Astrocyte (in vitro differentiated cells and primary cell): ENCODE measurements at places on chromosomes 5 and 9. TPM values are rescaled to one million over a fixed set of nuclear protein-coding genes. Genes with fewer than 3 reads are reported as not detected.

The CTSV gene
- total RNA-seq: 9.7 and 36.3 TPM in 2 replicates

The PNPLA7 gene
- 2.6 and 2.9 TPM in 2 replicates for total RNA-seq

DNA sequence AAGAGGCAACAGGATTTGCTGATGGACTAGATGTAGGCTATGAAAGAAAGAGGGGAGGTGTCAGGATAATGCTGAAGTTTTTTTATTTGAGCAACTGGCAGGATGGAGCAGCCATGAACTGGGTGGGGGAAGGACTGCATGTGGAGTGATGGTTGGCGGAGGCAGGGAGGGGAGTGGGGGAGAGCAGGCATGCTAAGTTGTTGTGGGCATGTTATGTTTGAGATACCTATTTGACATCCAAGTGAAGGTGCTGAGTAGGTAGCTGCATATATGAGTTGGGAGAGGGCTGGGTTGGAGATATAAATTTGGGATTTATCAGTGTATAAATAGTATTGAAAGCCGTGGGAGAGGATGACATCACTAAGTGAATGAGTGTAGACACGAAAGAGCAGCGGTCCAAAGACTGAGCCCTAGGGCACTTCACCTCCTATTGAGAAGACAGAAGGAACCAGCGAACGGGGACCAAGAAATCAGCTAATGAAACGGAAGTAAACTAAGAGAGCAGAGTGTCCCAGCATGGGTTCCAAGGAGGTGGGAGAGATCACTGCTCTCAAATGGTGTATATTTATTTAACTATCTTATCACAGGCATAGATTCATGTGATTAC lies 7.4 kb downstream of the BSPRY start:
- H3K27me3 ChIP-seq: peaks cover 44% of the 10 kb centered on the region
- H3K27ac ChIP-seq: no peak overlapping the region
- no peak for DNase-seq
- no peaks in the 10 kb centered on the region for H3K36me3 ChIP-seq
- H3K4me1 ChIP-seq: peaks cover 4% of the 10 kb centered on the region
- no peak overlapping the region for H3K4me3 ChIP-seq

GRCh38 chr5:103829585-103829984 lies 267.0 kb upstream of the NUDT12 start:
- no peaks in the 10 kb centered on the region for H3K36me3 ChIP-seq
- H3K27me3 ChIP-seq: no peaks in the 10 kb centered on the region
- no peaks in the 10 kb centered on the region for H3K4me1 ChIP-seq
- no peak overlapping the region for H3K4me3 ChIP-seq
- DNase-seq: no peak

DNA sequence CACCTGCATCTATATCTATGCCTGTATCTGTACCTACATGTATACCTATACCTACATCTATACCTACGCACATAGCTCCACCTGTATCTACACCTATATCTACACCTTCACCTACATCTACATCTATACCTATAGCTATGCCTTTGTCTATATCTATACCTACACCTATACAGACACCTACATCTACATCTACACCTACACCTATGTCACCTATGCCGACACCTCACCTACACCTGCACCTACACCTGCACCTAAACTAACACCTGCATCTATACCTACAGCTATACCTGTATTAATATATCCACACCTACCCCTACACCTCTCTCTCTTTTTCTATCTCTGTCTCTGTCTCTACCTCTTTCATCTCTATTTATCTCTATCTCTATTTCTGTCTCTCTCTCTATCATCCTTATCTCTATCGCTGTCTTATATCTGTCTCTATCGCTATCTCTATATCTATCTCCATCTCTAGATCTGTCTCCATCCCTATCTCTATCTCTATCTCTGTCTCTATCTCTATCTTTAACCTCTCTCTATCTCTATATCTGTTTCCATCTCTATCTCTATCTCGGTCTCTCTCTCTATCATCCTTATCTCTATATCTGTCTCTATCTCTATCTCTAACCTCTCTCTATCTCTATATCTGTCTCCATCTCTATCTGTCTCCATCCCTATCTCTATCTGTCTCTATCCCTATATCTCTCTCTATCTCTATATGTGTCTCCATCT lies 37.9 kb downstream of the IRX4 start:
- H3K4me1 ChIP-seq: no peaks in the 10 kb centered on the region
- no peak for DNase-seq
- peaks cover 7% of the 10 kb centered on the region for H3K27me3 ChIP-seq
- H3K27ac ChIP-seq: no peak overlapping the region

The ARHGEF37 gene
- 1.4 and 2.3 TPM in 2 replicates for total RNA-seq

GRCh38 chr9:109451311-109452025 lies 46.6 kb downstream of the PTPN3 start:
- H3K4me1 ChIP-seq: peaks cover 12% of the 10 kb centered on the region
- H3K27me3 ChIP-seq: no peaks in the 10 kb centered on the region
- no peak overlapping the region for H3K4me3 ChIP-seq
- DNase-seq: no peak
- H3K36me3 ChIP-seq: no peaks in the 10 kb centered on the region
- no peak overlapping the region for H3K27ac ChIP-seq

- no peaks in the 10 kb centered on the region for H3K36me3 ChIP-seq
- no peak overlapping the region for H3K27ac ChIP-seq
- H3K4me3 ChIP-seq: no peak overlapping the region
- peaks cover 6% of the 10 kb centered on the region for H3K27me3 ChIP-seq
- no peaks in the 10 kb centered on the region for H3K4me1 ChIP-seq
- DNase-seq: peak; percentile 40
These were observed 76.0 kb upstream of the FSTL4 start for GRCh38 chr5:133688391-133688790.

The IFNB1 gene
- 2.5 and 3.2 TPM in 2 replicates for total RNA-seq

DNA sequence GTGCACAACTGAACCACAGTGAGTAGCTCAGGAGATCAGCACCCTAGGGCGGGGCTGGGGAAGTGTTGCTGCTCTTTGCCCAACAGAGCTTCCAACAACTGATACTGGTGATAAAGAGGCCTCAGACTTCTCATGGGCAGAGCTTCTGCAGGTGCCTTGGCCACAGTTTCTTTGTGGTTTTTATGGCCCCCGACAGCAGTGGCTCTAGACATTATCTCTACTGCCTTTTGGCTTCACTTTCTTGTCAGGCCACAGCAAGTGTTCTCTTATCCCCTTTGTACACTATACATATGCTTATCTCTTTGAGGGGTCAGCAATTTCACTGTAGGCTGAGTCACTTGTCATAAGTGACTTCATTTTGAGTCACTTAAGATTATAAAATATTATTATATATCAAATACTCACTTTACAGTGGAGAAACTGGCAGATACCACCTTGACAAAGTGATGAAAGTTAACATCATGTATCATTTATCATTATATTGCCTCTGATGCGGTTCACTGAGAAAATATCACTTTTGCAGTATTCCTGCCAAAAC lies 90.9 kb upstream of the COX7C start:
- no peak overlapping the region for H3K27ac ChIP-seq
- no peak for DNase-seq
- no peaks in the 10 kb centered on the region for H3K27me3 ChIP-seq
- H3K4me1 ChIP-seq: no peaks in the 10 kb centered on the region
- H3K36me3 ChIP-seq: no peaks in the 10 kb centered on the region

GRCh38 chr5:15645381-15646160 lies 145.6 kb downstream of the FBXL7 start:
- H3K27me3 ChIP-seq: no peaks in the 10 kb centered on the region
- H3K4me3 ChIP-seq: no peak overlapping the region
- H3K4me1 ChIP-seq: peaks cover 12% of the 10 kb centered on the region
- no peaks in the 10 kb centered on the region for H3K36me3 ChIP-seq
- no peak overlapping the region for H3K27ac ChIP-seq

GRCh38 chr5:145365464-145365863 lies 469.7 kb downstream of the PRELID2 start:
- H3K36me3 ChIP-seq: no peaks in the 10 kb centered on the region
- peaks cover 17% of the 10 kb centered on the region for H3K4me1 ChIP-seq
- no peak overlapping the region for H3K27ac ChIP-seq
- H3K27me3 ChIP-seq: no peaks in the 10 kb centered on the region
- no peak overlapping the region for H3K4me3 ChIP-seq
- peak; percentile 27 for DNase-seq

DNA sequence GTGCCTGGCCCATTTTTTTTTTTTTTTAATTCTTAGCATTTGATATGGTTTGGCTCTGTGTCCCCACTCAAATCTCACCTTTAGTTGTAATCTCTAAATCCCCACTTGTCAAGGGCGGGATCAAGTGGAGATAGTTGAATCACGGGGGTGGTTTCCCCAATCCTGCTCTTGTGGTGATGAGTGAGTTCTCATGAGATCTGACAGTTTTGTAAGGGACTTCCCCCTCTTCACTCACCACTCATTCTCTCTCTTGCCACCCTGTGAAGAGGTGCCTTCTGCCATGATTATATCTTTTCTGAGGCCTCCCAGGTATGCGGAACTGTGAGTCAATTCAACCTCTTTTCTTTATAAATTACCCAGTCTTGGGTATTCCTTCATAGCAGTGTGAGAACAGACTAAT lies 27.2 kb downstream of the NDUFAF2 start:
- H3K4me3 ChIP-seq: no peak overlapping the region
- no peak overlapping the region for H3K27ac ChIP-seq
- no peaks in the 10 kb centered on the region for H3K27me3 ChIP-seq
- H3K4me1 ChIP-seq: no peaks in the 10 kb centered on the region
- no peak for DNase-seq

GRCh38 chr5:172412724-172413286 lies 41.5 kb downstream of the SH3PXD2B start:
- H3K27ac ChIP-seq: peak overlapping the region; percentile 73
- H3K4me3 ChIP-seq: no peak overlapping the region
- no peaks in the 10 kb centered on the region for H3K36me3 ChIP-seq
- H3K4me1 ChIP-seq: peaks cover 50% of the 10 kb centered on the region

The IGIP gene
- total RNA-seq: 2.4 and 2.6 TPM in 2 replicates

DNA sequence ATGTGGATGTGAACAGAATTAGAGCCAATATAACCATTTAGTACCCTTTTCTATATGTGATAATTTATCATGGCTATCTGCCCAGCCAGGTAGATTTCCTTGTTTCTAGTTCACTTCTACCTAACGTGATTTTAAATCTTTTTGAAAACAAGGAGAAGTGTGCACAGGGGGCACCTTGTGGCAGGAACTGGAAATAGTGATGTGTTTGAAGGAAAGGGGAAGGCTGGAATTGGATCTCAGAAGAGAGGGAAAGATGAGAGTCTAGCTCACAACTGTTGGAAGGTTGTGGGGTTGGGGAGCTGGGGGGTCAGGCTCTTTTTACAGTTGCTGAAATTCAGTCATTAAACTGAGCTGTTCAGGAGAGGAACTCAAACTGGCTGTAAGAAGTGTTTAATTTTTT lies 219.5 kb downstream of the KCTD16 start:
- H3K27ac ChIP-seq: no peak overlapping the region
- no peak overlapping the region for H3K4me3 ChIP-seq
- H3K27me3 ChIP-seq: no peaks in the 10 kb centered on the region
- H3K4me1 ChIP-seq: no peaks in the 10 kb centered on the region
- H3K36me3 ChIP-seq: no peaks in the 10 kb centered on the region

The GRXCR2 gene
- not detected in 2 replicates for total RNA-seq

The GABRA1 gene
- total RNA-seq: 0.32 and 0.41 TPM in 2 replicates

GRCh38 chr5:158234323-158235158 lies 375.6 kb upstream of the CLINT1 start:
- DNase-seq: peak; percentile 5
- H3K4me3 ChIP-seq: no peak overlapping the region
- H3K36me3 ChIP-seq: no peaks in the 10 kb centered on the region
- H3K4me1 ChIP-seq: no peaks in the 10 kb centered on the region

GRCh38 chr5:139636975-139637408 lies 11.2 kb upstream of the CXXC5 start:
- no peaks in the 10 kb centered on the region for H3K36me3 ChIP-seq
- H3K4me1 ChIP-seq: peaks cover 39% of the 10 kb centered on the region

DNA sequence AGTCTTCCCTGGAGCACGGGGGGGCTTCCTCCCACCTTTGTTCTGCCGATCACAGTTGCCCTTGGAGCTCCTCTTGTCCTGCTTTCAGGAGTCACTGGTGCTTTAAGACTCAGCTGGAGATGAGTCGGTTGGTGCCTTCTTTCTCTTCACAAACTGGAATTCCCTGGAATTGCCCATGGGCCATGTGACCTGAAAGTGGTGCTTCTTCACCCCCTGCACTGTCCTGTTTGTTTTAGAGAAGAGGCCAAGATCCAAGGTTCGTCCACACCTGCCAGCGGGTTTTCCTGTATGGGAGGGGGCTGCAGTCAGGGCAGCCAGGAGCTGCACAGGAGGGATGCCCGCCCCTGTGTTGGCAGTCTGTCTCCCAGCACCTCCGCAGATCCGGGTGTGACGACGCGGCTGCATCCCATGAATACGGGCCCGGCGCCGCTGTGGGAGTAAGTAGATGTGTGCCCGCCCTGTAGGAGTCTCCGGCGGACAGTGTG lies 9.5 kb upstream of the MRPS2 start:
- DNase-seq: no peak
- no peaks in the 10 kb centered on the region for H3K36me3 ChIP-seq
- H3K27ac ChIP-seq: no peak overlapping the region
- no peak overlapping the region for H3K4me3 ChIP-seq
- no peaks in the 10 kb centered on the region for H3K4me1 ChIP-seq
- no peaks in the 10 kb centered on the region for H3K27me3 ChIP-seq

The APBA1 gene
- total RNA-seq: 4.5 and 5.9 TPM in 2 replicates

DNA sequence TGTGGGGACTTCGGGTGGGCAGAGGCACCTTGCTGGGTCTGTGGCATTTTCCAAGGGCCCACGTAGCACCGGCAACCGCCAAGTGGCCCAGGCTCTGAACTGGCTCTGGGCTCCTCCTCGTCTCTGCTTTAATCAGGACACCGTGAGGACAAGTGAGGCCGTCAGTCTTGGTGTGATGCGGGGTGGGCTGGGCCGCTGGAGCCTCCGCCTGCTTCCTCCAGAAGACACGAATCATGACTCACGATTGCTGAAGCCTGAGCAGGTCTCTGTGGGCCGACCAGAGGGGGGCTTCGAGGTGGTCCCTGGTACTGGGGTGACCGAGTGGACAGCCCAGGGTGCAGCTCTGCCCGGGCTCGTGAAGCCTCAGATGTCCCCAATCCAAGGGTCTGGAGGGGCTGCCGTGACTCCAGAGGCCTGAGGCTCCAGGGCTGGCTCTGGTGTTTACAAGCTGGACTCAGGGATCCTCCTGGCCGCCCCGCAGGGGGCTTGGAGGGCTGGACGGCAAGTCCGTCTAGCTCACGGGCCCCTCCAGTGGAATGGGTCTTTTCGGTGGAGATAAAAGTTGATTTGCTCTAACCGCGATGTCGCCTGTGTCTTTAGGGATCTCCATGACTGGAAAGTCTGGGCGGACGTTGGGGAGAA lies 5.8 kb downstream of the DPP7 start:
- H3K4me1 ChIP-seq: no peaks in the 10 kb centered on the region
- H3K36me3 ChIP-seq: peaks cover 2% of the 10 kb centered on the region
- no peak overlapping the region for H3K27ac ChIP-seq
- H3K27me3 ChIP-seq: no peaks in the 10 kb centered on the region
- no peak for DNase-seq
